ENCODE measurements at places on chromosomes 4 and X.
A peak's percentile ranks its signal among the peaks of the same experiment; 100 is the strongest.

- DNase-seq, result no peak
Observed at GRCh38 chrX:23954396-23954795, 46.6 kb downstream of the CXorf58 start.

GRCh38 chr4:157741642-157742041 is 431.2 kb downstream of the GASK1B start:
- DNase-seq, result no peak

GRCh38 chr4:111362941-111363361 is 740.1 kb upstream of the PITX2 start:
- DNase-seq, result no peak

- DNase-seq, result no peak
Observed at GRCh38 chr4:125021189-125021588, 293.6 kb upstream of the FAT4 start.

- no peak for DNase-seq
Observed at GRCh38 chr4:48331577-48332330, 9.6 kb upstream of the SLAIN2 start.

DNA sequence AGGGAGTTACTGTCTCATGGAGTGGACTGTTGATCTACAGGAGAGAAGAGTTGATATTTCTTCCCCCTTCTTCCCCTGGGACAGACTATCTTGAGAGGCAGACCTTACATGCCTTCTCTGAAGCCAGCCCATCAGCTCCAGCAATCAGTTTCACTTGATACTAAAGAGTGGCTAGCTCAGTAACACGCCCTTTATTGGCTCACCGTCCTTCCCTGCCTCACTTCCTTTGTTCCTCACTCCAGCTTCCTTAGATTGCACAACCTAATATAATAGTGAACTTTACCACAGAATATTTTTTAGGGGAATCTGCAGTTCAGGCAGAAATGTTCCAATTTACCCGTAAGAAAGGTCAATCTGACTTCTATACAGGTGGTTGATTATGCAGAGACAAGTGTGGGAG is 128.1 kb upstream of the NDP start:
- no peak for DNase-seq

GRCh38 chr4:173489514-173489913 is 40.5 kb downstream of the HAND2 start:
- DNase-seq, result peak; percentile 55

DNA sequence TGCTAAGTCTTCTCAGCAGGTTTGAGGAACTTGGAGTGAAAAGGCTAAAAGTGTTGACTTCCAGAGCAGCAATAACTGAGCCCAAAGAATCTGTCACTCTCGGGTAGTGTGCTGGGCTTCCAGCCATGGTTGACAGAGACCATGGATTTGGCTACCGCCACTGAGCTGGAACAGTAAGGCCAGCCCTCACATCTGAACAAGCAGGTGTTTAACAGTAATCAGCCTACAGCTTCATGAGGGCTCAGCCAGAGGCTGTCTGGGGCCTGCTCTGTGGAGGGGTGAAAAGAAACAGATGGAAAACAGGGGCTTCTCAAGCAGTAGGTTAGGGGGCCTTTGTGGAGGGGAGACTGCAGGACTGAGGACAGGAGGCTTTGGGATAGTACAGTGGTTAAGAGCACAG is 14.9 kb downstream of the RASL11B start:
- DNase-seq, result no peak

DNA sequence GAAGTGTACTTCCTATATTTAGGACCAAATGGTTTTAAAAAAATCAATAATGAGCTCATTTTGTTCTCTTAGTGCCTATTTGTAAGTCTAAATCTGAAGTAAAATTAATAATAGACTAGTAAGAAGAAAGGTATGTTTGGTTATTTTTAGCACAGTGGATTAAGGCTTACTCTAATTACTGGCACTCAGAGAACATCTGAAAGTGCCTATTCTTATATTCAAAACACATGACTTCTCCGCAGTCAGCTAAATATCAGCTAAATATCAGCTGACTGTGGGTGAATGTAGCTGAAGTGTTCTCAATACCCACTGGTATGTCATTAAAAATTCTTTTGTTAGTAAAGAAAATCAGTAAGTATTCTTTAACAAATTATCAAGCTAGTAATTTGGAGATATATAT is 6.0 kb downstream of the AP1S2 start:
- no peak for DNase-seq
